SW 1271 (cell line): ENCODE measurements at places on chromosomes 2 and 18.

- DNase-seq: no peak
Measured at GRCh38 chr18:74389171-74389927, 67.8 kb downstream of the DIPK1C start.

- peak; percentile 70 for DNase-seq
Measured at GRCh38 chr2:38076152-38076709, 280 bp upstream of the CYP1B1 start.

DNA sequence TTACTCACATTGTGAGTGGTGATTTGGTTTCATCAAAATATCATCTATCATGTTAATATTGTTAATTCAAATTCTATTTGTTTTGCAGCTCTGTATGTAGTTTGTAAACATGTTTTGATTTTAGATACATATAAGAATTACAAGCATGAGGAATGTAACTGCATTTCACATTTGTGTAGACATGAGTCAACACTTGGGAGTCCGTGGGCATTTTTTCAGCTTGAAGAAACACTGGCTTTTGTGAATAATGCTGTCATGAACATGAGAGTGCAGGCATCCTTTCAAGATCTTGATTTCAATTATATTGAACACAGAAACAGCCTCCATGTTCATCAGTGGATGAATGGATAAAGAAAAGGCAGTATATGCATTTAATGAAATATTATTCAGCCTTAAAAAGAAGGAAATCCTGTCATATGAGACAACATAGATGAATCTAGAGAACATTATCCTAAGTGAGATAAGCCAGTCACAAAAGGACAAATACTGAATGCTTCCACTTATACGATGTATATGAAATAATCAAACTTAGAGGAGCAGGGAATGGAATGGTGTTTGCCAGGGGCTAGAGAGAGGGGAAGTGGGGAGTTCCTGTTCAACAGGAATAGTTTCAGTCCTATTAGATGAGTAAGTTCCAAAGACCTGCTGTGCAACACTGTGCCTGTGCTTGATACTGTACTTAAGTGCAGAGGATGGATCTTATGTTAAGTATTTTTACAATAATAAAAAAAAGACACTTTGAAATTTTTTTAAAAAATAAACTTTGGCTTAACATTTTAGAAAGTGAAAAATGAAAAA lies 194.9 kb downstream of the LRATD1 start:
- no peak for DNase-seq

GRCh38 chr2:240368781-240369331 lies 66.6 kb upstream of the GPC1 start:
- DNase-seq: no peak

DNA sequence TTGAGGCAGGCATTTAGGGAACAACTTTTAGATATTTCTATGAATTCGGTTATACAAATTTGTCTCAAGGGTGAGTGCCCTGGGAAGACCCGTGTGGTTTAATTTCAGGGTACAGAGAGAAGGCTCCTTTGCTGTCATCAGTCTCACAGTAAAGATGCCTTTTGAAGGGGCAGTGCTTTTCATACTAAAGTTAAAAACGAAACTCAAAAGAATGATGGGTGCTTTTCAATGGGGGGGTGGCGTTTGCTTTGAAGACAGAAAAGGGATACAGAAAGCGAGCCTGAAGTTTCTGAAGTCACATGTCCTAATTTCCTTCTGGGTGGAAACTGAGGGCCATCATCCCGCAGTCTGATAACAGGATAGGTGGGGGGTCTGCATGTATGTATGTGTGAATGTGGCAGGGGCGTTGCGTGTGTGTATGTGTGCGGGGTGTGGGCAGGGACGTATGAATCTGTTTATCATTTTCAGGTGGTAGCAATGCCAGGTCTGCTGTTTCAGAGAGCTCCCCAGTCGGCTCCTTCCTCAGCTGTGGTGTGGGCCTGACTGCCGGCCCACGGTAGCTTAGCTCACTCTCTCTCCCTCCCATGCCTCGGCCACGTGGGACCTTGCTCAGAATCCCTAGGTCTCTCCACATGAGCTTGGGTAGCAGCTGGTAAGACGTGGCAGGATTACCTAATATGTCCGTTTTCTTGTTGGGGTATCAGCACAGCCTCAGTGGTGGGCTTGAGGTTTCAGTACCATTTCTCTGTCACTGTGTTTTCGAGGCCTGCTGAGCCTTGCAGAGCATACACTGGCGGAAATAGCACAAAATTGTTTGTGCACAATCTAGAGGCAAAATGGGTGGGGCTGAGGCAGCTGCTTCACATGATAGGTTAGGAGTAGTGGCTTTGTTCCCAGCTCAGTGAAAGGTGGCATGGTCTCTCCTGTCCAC lies 32.7 kb downstream of the ARHGAP25 start:
- no peak for DNase-seq

- DNase-seq: no peak
Measured at GRCh38 chr18:70294471-70295191, 5.8 kb downstream of the SOCS6 start.
